ENCODE measurements at places on chromosomes 12 and 14.
A peak's percentile ranks its signal among the peaks of the same experiment; 100 is the strongest.

DNA sequence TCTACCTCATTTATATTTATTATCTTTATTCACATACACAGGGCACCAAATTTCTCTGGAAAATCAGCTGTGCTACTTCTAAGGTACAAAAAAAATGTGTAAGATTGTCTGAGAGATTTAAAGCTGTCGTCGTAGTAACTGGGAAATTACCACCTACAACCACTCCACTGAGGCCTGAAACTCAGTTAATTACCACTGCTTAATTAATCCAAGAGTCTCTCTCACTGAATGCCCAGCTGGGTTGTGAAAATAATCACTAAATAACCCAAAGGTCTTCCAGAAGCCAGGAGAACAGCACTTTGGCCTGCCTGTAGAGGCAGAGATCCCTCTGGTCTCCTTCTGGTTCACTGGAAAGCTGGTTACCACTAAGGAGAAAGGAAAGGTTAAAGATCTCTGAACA is 207.2 kb upstream of the TMPO start:
- DNase-seq, result no peak

GRCh38 chr12:15563663-15564062 is 225.5 kb downstream of the EPS8 start:
- DNase-seq, result peak; percentile 81

DNA sequence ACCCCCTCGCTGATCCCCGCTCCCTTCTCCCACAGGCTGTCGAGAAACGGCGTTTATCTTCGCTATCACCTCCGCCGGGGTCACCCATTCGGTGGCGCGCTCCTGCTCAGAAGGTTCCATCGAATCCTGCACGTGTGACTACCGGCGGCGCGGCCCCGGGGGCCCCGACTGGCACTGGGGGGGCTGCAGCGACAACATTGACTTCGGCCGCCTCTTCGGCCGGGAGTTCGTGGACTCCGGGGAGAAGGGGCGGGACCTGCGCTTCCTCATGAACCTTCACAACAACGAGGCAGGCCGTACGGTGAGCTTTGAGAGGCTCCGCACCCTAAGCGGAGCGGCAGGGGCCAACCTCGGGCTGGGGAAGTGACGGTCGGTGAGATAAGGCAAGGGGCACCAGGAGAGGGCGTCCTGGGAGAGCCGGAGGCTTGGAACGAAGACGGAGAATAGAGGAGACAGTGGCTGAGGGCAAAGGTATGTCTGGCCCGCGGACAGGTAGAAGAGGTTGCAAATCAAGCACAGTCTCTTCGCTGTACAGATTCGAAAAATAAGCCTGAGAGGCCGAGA is 2.3 kb downstream of the WNT1 start:
- DNase-seq, result no peak

DNA sequence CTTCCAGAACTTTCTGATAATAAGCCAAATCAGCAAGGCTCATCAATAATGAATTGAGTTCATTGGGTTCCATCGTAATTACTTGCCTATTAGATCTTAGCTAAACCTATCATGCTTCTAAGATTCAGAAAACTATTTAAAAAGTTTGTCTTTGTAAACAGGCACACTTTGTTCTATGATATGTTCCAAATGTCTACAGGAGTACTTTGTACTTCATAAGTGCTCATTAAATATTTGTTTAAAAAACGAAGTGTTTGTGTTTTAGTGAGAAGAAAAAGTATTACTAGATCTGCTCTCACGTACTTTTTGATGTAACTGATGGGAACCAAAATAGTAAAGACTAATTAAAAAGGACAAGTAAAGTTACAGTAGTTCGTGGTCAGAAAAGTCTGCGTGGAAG is 172.8 kb upstream of the FLRT2 start:
- no peak for DNase-seq

DNA sequence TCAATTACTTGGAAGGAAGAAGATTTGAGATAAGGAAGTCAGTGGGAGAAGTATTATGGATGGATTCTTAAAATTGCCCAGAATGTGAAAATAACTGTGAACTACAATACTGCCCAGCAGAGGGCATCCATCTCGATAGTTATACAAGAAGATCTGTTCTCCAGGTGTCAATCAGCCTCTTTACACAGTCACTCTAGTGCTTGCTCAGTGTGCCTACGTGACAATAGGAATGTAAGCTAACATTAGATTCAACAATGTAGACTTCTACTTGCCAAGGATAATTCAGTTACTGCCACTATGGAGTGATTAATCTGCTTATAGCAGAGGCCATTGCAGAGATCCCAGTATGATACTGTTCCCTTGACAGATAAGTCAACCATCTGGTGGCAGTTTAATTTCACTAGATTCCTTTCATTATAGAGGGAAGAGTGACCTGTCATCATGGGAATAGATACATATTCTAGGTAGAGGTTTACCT is 10.6 kb upstream of the MAP4K5 start:
- DNase-seq, result peak; percentile 73
